ENCODE measurements at places on chromosomes 2 and 18. TPM values are rescaled to one million over a fixed set of nuclear protein-coding genes. Genes with fewer than 3 reads are reported as not detected.
A peak's percentile ranks its signal among the peaks of the same experiment; 100 is the strongest.

The EGR4 gene
- not detected for total RNA-seq

DNA sequence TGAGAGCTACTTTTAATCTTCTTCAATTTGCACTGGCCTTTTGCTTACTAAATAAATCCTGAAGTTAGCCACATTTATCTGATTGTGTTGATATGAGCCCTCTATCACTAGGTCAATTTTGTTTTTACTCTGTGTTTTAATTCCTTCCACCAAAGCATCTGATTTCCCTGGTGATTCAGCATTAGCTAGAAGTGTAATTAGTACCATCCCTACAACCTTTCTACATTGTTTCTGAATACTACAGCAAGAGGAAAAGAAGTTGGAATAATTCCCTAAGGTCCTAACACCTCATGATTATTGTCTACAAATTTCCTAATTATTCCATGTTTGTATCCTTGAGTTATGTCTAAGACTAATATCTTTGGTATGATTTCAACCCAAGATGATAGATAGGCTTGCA, 1093.6 kb downstream of the SUCLG1 start:
- DNase-seq: no peak

The C18orf54 gene
- total RNA-seq: 7.2 TPM

The DES gene
- 0.86 TPM for total RNA-seq

The PLGLB1 gene
- not detected for total RNA-seq

GRCh38 chr2:43950383-43951008, 45.3 kb downstream of the LRPPRC start:
- DNase-seq: no peak

DNA sequence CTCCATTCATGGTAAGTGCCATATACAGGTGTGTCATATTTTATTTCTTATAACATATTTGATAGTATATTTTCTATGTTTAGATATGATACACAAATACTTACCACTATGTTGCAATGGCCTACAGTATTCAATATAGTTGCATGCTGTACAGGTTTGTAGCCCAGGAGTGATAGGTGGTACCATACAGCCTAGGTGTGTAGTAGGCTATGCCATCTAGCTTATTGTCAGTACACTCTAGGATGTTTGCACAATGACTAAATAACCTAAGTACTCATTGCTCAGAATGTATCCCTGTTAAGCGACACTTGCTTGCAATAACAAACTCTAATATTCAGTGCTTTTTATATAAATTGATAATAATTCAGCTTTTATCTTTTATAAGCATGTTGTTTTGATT, 563.1 kb upstream of the LINC00305 start:
- no peak for DNase-seq

GRCh38 chr18:33656889-33657448, 79.0 kb downstream of the ASXL3 start:
- DNase-seq: no peak

The GRHL1 gene
- 11.6 TPM for total RNA-seq

DNA sequence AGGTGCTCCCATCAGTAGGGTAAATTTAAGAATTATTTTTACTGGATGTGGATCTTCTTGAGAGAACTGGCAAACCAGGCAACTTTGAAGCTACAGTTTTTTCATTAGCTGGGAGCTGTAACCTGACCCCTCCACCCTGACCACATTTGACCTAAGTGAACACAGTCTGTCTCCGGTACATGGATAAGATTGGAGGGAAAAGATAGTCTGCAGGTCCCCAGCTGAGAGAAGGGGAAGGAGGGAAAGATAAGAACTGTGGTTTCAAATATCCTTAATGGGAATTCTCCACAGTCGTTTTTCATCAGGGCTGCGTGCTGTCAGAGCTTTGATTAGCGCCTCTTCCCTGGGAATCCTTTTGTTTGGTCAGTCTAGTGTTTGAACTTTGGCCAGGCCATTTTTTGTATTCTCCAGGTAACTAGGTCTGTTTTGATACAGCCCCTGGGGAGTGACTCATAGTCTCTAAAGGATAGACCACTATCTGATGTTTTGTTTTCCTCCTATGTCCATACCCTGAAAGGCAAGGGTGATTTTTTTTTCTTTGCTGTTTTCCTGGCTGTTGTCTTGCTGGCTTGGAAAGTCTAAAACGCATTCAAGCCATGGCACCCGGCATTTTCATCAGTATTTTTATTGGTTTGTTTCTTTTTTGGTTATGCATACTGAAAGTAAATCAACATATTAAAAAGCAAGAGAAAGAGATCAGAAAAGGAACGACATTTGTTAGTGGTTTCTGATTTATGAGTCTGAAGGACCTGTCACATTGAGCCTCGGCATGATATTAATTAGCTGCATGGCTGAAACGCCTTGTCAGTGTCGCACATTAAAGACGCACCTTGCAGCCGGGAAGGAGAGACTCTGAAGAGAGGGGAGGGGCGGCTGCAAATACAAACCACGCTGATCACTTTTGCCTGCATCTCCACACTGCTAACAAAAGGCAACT, 183.4 kb upstream of the FN1 start:
- DNase-seq: peak; percentile 94

The ABCG8 gene
- 0.12 TPM for total RNA-seq

GRCh38 chr2:236167297-236168109, 683 bp downstream of the GBX2 start:
- peak; percentile 56 for DNase-seq

DNA sequence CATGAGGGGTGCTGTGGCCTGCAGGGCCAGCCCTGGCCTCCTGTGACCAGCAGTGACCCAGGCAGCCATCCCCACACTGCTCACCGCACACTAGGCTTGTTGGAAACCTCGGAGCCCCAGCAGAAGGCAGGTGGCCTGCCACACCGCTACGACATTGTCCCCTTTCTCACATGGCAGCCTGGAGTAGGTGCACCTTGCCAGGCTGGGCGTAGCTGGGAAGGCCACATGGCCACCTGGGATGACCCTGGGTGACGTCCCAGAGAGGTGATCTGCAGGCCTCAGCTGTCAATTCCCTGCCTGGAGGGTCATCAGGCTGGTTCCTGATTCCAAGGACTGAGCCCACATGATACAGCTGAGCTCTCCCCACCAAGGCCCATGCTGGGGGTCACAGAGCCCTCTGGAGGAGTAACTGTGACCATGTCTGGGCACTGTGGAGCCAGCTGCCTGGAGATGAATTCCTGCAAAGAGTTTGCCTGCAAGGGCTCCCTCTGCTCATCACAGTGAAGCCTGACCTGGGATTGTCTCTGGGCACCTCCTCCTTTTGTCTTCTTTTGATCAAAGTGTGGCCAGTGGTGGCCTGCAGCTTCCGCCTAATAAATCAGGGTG, 119.6 kb upstream of the OTOS start:
- no peak for DNase-seq

- DNase-seq: no peak
Observed at GRCh38 chr18:27606741-27607140, 421.6 kb upstream of the CHST9 start.

The MAL gene
- not detected for total RNA-seq

GRCh38 chr18:53799134-53799533, 425.3 kb downstream of the MBD2 start:
- DNase-seq: no peak

The SERPINB4 gene
- total RNA-seq: not detected

The CPLX4 gene
- total RNA-seq: not detected

Data from Caco-2 (cell line).